ENCODE measurements at places on chromosomes 5 and 9.

- peak; percentile 85 for DNase-seq
Measured at GRCh38 chr5:130164966-130165365, 260.7 kb downstream of the CHSY3 start.

- DNase-seq, result peak; percentile 35
Measured at GRCh38 chr9:134496413-134497282, 145.0 kb upstream of the COL5A1 start.

GRCh38 chr5:88667496-88668201 is 215.3 kb downstream of the MEF2C start:
- DNase-seq, result no peak

GRCh38 chr9:131180454-131180853 is 55.1 kb downstream of the NUP214 start:
- DNase-seq, result peak; percentile 79

DNA sequence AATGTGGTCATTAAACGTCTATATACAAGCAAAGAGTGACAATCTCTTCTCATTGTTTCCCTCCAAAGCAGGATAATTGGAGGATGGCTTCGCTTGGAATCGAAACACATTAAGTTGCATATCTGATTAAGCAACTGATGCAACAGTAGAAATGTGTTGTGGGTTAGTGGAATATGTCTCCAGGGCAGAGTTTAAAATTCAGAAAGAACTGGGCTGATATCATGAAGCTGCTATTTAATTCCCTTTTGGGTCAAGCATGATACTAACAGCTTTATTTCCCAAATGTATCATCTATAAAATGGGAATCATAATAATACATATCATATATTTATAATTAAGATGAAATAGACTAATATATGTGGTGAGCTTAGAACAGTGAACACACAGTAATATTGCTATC is 1763.0 kb upstream of the C9orf72 start:
- no peak for DNase-seq
